KG1 (cell line): ENCODE measurements at places on chromosomes 5 and 9.

GRCh38 chr9:99181621-99182020, 40.1 kb downstream of the ALG2 start:
- DNase-seq = no peak

GRCh38 chr9:29974197-29974596, 2400.9 kb upstream of the C9orf72 start:
- no peak for DNase-seq

DNA sequence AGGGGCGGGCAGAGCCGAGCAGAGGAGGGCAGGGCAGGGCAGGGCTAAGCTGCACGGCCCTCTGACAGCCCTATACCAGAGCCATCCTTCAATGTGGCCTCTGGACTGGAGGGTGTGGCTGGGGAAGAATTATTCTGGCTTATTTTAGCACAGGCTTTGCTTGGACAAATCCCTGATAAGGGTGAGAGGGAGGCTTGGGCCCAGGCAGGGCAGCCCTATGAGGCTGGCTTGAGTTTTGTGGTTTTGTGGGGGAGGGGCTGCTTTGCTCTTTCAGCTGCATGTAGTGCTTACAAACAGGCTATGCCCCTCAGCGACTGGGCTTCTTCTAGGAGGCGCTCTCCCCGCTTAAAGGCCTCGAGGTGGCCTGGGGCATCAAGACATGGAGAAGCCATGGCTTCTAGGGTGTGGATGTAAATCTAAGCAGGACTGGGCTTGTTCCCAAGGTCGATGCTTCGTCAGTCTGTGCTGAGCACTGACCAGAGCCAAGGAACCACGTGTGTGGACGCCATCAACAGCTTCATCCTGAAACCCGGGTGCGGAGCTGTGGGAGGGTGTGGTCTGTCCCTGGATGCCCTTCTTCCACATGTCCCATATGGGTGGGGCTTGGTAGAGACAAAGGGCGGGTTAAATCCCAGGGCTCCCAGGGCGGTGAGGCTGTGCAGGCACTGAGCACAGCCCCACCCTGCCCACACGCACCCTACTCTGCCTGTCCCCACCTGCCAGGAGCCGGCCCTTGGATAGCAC, 45.7 kb upstream of the IPPK start:
- no peak for DNase-seq

- no peak for DNase-seq
Observed at GRCh38 chr5:73066466-73066865, 53.9 kb upstream of the TMEM171 start.

DNA sequence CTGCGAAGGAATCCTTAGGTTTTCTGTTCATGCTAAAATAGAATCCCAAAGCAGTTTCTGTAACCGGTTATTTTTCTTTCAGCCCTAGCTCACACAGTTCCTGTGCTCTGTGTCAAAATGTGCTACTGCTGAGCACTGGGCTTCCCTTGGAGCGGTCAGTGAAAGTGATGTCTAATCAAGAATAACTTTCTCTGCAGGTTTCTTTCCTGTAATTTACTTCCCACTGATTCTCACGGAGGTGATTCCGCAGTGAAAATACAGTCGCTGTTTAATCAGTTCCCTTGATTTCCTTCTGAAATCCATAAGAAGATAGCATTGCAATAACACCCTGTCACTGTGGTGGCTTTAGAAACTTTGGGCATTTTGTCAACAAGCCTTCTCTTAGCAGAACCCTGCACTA, 112.0 kb upstream of the ISL1 start:
- no peak for DNase-seq

DNA sequence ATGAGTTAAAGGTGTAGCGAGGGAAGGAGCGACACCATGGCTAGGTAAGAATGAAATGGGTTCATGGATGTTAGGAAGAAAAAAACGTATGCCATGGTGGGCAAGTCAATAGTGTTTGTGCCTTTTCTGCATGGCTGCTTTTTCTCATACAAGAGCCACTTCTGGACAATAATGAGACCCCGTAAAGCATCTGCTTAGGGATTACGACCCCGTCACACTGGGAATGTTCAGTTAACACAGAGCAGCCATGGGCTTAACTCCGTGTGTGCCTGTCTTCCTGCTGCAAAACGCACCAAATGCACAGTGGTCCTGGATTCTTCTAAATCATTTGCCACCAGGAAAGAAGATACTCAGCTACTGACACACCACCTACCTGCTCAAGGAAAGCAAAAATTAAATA, 81.8 kb downstream of the NFIB start:
- DNase-seq = no peak

DNA sequence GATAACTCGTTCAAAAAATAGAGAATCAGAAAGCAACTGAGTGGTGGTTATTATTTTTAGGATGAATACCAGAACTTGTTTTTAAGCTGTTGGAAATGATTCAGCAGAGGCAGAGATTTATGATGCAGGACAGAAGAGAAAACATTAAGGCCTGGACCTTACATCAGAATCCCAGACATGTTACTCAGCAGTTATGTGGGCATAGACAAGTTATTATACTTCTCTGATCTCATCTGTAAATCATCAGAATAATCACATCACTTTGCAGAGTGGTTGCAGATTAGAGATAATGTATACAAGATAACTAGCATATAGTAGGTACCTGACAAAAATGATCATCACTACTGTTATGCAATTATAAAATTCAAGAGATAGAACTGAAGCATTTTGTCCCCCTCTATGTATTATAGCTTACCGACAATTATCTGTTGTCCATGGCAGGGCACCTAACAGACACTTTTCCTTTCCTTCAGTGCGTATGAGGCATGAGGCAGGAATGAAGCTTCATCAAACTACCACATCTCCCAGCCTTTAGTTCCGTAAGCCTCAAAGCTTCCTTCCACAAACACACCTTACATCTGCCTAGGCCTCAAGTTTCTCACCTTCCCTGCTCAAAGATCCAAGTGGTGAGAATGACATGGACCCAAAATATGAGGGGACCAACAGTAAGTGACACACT, 165.9 kb downstream of the DENND1A start:
- no peak for DNase-seq

- DNase-seq = no peak
Observed at GRCh38 chr5:96957254-96958049, 21.6 kb downstream of the LNPEP start.

GRCh38 chr9:88927510-88927909, 63.8 kb upstream of the S1PR3 start:
- DNase-seq = no peak

GRCh38 chr9:92247981-92248380, 45.5 kb downstream of the IARS1 start:
- no peak for DNase-seq

DNA sequence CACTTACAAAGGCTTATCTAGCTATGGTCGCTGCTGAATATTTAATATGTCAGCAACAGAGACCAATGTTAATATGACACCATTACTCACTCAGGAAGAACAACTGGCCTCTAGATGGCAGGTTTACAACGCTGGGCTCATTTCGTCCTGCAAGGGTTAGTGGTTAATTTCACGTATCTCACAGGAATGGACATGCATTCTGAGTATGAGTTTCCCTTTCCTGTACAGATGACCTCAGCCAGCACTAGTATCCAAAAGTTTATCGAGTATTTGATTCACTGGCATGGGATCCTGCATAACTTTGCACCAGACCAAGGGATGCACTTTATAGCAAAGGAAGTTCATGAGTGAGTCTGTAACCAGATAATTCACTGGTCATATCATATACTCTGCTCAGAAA, 8.7 kb upstream of the TRPC7 start:
- DNase-seq = no peak

- no peak for DNase-seq
Observed at GRCh38 chr9:106075960-106076327, 381.6 kb downstream of the TMEM38B start.

DNA sequence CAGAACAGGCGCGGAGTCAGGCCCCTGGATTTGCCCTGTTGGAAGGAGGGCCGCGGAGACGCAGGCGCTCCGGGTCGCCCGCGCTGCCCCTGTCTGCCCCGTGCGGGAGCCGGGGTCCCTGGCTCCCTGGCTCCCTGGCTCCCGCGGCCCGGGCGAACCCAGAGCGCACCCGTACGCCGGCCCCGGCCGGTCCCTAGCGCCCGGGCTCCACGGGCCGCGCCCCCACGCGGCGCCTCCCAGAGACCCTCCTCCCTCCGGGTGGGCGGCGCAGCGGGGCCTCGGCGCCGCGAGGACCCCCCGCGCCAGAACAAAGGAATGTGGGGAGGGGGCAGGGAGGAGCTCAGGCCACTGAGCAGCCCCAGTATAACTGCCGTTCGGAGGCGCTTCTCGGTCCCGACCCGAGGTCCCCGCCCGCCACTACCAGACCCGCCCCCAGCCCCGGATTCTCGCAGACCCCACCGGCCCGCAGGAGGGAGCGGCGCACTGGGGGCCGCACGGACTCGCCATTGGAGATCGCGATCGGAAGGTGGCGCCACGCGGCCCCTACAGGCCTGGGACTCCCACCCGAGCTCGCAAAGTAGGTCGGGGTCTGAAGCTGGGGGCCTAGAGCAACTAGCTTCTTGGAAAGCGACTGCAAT, 2.4 kb downstream of the NFIL3 start:
- DNase-seq = no peak

- no peak for DNase-seq
Observed at GRCh38 chr5:173645437-173645807, 29.0 kb upstream of the BOD1 start.

DNA sequence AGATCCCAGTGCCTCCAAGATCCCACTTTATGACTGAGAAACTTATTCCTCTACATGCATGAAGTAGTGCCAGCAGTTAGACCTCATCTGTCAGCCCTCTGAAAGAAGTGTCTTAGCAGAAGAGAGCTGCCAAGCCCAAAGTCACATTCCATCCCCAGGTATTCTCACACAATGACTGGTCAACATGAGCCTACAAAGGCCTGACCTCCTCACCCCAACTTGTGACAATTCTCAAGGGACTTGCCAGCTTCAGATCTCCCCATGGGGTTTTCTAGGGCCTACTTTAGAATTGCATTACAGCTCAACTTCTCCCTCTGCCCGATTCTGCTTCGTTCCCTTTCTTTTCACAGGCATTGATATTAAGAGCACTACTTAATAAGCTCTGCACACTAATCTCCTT, 393.8 kb upstream of the SLC30A5 start:
- DNase-seq = no peak

GRCh38 chr9:13628526-13628925, 349.0 kb upstream of the MPDZ start:
- no peak for DNase-seq

DNA sequence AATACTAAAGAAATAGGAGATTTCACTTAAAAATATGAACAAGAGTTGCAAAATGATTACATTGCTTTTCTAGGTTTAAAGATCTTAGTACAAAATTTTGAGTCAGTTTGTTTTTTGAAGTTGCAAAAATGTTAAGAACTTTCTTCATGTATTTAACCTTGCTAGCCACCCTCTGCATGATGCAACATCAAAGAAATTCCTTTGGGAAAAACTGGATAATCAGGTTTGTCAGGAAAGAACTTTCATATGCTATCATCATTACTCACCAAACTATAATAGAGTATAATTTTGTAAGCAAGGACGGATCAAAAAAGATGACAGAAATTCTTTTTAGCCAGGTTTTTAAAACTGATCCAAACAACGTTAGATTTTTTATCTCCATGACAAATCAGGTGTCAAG, 116.9 kb upstream of the MRPS30 start:
- DNase-seq = no peak

GRCh38 chr5:105230516-105231157, 1668.0 kb upstream of the NUDT12 start:
- no peak for DNase-seq

DNA sequence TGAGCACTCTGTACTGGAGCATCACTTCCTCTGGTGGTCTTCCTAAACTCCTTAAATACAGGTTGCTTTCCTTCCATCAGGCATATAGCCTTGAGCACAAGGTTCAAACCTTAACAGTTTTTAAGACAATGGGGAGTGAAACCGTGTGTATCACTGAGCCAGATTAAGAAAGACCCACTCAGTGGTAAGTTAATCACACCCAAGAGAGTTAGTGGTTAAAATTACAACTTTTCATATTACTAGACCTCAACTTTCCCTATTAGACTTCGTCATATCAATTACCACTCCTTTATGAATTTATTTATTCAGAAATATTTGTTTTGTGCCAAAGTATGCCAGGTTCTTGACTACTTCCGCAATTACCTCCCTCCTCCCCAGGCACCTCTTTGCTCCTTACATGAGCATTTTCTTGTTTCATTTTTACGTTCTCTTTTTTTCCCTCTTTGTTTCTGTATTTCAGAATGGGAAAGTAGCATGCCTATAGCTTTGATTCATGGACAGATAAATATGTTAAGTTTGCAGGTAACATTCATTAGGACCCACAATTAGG, 351.0 kb downstream of the KIAA0825 start:
- DNase-seq = no peak

GRCh38 chr5:159681661-159682060, 234.6 kb upstream of the ADRA1B start:
- no peak for DNase-seq

- no peak for DNase-seq
Observed at GRCh38 chr5:111945535-111945934, 188.5 kb upstream of the NREP start.

DNA sequence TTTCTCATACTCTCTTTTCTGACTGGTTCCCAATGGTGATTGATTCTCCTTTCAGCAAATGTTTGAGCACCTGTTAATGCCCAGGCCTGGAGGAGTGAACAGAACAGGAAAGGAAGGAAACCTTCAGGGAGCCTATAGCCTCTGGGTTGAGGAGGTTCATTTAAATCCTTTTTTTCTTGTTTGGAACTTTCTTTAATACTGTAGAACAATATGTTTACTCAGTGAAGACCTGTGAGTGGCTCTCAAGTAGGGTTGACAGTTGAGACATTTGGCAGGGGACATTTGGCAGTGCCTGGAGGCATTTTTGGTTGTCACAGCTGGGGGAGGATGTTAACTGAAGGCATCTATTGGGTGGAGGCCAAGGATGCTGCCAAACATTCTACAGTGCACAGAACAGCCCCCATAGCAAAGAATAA, 6.1 kb upstream of the FAM120AOS start:
- DNase-seq = no peak

GRCh38 chr9:127370147-127370579, 26.8 kb upstream of the SLC2A8 start:
- DNase-seq = no peak

DNA sequence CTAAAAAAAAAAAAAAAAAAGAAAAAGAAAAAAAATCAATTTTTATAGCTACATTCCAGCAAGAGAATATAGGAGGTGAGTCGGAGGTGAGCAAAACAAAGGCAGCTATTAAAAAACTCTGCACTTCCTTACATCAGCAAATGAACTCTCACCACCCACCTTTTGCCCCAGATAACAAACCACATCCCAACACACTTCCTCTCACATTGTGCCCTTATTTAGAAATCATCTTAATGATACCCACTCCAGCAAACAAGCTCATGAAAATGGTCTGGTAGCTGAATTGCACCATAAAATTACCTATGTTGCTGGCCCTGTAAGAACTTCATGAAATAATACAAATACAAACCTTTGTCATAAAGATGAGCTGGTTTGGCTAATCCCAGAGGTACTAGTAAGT, 82.9 kb downstream of the CEMIP2 start:
- DNase-seq = peak; percentile 23

- no peak for DNase-seq
Observed at GRCh38 chr5:96645091-96645490, 17.1 kb upstream of the CAST start.

- DNase-seq = no peak
Observed at GRCh38 chr9:36914212-36914577, 119.9 kb downstream of the PAX5 start.

GRCh38 chr9:33992632-33993031, 56.1 kb downstream of the UBAP2 start:
- DNase-seq = no peak
